GM06990 (cell line): ENCODE measurements at places on chromosomes 2 and 18.

DNA sequence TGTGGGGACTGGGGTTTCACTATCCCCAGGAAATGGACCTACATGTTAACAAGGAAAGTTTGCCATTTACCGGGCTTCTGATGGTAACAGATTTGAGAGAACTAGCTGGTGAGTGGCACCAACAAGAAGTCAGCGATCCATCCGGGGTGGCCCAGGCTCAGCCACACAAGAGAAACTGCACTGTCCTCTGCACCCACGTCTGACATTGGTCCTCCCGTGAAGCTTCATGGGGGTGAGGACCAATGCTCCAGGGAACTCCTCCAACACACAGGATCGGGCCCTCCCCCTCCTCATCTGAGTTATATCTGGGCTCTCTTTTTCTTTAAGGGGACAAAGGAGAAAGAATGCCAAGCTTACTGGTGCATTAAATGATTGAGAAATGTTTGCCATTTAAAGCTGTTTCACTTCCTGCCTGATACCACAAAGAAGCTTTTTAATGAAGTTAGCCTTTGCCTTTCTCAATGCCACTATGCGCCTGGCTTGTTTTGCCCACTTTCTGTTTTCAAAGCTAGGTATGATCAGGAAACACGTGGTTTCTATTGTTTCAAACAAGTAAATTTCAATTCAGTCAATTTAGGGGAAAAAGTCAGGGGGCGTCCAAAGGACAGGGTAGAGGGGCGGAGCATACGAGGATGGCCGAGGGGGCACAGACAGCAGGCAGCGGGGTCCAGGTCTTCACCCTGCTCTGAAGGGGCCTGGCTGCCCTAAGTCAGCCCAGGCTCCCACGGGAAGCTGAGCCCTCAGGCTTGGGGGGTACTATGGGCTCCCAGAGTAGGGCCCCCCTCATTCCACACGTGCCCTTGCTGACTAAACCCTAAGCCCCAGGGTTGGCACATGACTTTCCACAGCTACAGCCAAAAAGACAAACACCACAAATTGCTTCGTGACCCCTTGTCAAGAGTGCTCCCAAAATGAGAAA, 204.0 kb upstream of the ID2 start:
- DNase-seq = peak; percentile 83

DNA sequence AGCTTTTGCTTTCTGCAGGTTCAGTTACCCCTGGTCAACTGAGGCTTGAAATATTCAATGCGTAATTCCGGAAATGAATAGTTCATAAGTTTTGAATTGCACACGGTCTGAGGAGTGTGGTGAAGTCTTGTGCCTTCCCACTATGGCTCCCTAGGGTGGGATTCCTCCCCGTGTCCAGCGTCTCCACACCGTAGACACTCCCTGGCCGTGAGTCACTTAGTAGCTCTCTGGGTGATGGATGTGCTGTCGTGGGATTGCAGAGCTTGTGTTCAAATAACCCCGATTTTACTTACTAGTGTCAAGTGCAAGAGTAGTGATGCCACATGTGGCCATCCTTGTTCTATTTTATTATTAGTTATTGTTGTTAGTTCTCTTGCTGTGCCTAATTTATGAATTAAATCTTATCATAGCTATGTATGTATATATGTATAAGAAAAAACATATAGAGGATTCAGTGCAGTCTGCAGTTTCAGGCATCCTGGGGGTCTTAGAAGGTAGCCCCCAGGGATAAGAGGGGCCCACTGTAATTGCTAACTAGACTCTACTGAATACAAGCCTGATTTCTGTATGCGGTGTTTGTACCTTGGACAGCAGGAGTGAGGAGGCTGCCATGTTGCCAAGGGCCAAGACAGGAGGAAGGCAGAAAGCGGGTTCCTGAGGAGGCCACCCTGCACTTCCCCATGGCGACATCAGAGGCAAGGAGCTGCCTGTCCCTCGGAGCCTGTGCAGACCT, 47.7 kb upstream of the PDIA6 start:
- DNase-seq = no peak

DNA sequence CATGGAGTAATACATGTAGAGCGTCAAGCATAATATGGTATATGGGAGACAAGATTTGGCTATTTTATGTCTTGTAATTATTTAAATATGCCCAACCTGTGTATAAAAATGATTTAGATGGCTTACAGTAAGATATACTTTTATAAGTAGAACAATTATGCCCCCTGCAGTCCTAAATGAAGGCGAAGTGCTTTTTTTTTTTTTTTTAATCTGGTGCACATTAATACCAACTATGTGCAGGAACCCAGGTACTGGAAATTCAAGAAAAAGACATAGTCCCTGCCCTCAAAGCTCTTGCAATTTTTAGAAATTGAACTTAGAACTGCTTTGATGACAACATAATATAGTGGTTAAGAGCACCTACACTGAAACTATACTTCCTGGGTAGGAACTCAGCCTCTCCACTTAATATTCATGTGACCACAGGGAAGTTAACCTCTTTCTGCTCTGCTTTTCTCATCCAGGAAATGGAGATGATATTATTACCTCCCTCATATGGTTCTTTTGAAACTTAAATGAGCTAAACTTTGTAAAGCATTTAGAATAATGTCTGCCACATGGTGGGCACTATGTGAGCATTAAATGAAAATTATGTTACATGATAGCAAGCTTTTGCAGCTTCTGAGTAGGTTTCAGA, 38.1 kb downstream of the AFTPH start:
- no peak for DNase-seq

DNA sequence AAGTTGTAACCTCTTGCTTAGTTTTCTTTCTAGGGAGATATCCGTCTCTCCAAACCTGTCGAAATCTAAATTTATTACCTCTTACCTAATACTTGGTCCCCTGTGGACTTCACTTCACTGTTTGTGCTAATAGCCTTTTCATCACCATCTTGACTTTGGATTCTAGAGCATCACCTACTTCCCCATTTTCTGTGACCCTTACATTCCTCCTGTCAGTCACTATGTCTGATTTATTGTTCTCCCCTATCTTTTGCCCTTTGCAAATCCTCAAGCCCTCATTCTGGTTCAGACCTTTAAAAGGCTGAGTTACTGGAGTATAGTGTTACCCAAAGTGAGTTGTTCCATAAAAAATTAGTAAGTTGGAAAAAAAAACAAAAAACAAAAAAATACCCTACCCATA, 7.5 kb downstream of the MYO1B start:
- no peak for DNase-seq

- DNase-seq = no peak
Observed at GRCh38 chr18:6113650-6114049, 218.3 kb upstream of the TMEM200C start.

GRCh38 chr2:157468931-157469708, 25.2 kb upstream of the CYTIP start:
- peak; percentile 58 for DNase-seq
